ENCODE measurements at places on chromosomes 2 and 18.
A peak's percentile ranks its signal among the peaks of the same experiment; 100 is the strongest.

- no peak for DNase-seq
These were observed 437.2 kb upstream of the PKDCC start for GRCh38 chr2:41610501-41611190.

DNA sequence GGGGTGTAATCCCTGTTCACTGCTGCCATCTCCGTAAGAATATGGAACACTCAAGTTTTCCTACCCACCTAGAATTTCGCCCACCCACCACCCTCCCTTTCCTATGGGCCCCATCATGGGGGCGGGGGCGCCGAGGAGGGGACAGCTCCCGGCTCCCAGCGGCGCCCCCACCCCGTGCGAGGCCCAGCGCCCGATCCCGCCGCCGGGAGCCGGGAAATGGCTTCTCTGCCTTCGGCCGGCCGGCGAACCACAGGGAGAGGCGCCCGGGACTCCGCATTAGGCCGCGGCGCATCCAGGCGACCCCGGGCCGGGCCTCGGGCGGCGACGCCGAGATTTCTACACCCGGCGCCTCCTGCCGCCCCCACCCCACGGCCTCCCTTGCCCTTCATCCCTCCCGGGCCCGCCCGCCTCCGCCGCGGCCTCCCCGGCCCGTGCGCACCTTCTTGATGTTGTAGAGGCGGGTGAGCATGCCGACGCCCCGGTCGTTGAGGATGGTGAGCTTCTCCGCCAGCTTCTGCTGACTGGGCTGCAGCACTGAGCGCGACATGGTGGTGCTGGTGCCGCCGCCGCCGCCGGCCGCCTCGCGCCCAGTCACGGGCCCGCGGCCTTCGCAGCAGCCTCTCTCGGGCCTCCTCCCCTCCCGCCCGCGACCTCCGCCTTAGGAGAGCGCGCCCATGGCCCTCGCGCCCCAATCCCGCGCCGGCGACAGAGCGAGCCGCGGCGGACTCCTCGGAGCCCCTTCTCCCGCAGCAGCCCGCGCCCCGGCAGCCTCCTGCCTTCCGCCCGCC is 510 bp downstream of the NCKAP1 start:
- no peak for DNase-seq

- no peak for DNase-seq
These were observed 39.3 kb upstream of the DSG1 start for GRCh38 chr18:31278609-31279071.

GRCh38 chr2:231687133-231687852 is 21.0 kb upstream of the PTMA start:
- DNase-seq: peak; percentile 37

DNA sequence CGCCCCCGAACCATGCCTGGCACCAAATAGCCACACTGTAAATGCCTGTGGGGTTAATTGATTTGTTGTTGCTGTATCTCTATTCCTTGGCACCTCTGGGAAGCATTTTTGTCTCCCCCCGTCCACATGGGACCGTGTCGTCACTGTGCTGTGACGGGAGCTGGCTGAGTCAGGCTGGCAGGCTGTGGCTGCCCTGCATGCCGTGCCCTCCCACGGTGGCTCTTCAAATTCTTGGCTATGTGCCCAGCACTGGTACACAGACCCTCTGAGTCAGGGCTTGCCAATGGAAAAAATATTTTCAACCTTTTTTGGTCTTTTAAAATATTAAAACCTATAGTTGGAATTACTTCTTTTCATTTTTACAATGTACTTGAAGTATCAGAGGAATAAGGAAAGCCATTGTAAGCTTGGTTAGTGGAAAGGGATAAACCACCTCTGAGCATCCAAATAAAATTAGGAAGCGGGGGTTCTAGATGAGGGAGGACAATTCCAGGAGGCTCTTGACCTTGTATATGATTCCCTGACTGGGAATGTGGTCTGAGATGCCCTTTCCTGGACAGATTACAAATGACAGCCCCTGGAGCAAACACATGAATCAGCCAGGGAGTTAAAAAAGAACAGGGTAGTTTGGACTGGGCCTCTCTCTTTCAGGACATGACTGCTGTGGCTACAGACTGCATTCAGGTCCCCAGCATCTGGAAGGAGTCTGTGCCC is 59.4 kb downstream of the DGKD start:
- DNase-seq: no peak

GRCh38 chr2:200335657-200336056 is 29.2 kb downstream of the SPATS2L start:
- no peak for DNase-seq

- no peak for DNase-seq
These were observed 36.8 kb upstream of the LCLAT1 start for GRCh38 chr2:30410217-30410616.

- no peak for DNase-seq
These were observed 46.5 kb downstream of the IL1RL2 start for GRCh38 chr2:102233132-102233884.

GRCh38 chr2:26870585-26871095 is 22.7 kb downstream of the DPYSL5 start:
- no peak for DNase-seq

DNA sequence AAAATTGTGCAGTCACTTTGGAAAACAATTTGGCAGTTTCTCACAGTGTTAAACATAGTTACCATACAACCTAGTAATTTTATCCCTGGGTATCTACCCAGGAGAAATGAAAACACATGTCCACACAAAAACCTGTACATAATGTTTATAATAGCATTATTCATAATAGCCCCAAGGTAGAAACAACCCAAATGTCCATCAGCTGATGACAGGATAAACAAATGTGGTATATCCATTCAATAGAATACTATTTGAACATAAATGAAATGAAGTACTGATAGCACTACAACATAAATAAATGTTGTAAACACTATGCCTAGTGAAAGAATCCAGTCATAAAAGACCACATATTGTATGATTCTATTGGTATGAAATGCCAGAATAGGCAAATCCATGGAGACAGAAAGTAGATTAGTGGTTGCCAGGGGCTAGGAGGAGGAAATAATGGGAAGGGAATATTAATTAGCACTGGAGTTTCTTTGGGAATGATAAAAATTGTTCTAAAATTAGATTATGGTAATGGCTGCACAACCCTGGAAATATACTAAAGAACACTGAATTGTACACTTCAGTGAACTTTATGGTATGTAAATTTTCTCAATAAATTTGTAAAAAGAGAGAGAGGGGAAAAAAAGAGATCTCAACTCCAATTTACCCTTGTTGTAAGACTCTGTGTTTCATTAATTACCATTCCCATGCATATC is 20.8 kb upstream of the VIT start:
- DNase-seq: no peak

DNA sequence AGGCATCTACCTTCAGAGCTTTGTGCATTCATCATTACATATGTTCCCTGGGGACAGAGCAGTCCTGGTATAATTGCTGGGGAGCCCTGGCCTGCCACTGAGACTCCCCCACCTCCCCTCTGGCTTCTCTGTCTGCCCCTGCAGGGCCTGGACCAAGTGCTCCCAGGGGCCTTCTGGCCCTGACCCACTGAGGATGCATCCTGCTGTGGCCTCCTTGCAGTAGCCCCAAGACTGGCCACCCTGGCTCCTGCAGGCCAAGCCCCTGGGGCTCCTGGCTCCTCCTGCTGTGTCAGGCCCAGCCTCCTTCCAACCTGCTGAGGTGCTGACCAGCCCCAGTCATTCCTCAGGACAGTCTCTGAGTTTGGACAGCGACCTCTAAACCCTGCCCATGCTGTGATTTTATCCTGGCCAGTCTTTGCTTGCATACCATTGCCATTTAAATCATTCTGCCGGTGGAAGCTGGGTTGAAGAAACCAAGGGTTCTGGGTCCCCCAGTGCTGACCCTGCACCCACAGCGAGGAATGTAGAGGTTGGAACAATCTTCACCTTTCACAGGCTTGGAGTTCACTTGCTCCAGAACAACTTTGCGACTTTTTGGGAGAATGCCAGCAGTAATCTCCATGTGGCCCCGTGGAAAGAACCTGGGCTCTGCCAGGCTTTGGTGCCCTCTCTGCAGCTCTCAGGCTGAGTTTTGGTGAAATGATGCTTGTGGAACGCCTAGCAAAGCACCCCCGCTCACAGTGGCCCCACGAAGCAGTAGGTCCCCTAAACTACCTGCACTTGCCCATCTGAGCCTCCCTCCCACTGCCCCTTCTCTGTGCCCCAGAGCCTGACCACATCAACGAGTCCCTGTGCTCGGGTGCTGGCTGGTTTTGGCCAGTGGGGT is 167.3 kb upstream of the GLI2 start:
- no peak for DNase-seq

GRCh38 chr2:67878743-67879142 is 184.1 kb downstream of the C1D start:
- DNase-seq: no peak

DNA sequence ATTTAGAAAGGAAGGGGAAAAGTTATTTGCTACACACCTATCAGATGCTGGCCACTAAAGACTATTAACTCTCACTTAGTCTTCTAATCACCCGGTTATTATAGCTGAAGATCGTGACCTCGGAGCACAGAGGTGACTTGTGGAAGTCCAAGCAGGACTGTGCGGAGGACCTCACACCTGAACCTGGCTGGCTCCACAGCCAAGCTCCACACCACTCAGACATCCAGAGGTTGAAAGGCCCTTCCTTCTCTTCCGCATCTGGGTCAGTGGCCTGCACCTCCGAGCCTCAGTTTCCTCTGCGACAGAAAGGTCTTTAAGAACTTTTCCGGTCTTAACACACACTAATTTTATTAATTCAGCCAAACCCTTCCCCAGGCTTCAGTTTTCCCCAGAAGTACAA is 57.9 kb downstream of the TNS1 start:
- no peak for DNase-seq

DNA sequence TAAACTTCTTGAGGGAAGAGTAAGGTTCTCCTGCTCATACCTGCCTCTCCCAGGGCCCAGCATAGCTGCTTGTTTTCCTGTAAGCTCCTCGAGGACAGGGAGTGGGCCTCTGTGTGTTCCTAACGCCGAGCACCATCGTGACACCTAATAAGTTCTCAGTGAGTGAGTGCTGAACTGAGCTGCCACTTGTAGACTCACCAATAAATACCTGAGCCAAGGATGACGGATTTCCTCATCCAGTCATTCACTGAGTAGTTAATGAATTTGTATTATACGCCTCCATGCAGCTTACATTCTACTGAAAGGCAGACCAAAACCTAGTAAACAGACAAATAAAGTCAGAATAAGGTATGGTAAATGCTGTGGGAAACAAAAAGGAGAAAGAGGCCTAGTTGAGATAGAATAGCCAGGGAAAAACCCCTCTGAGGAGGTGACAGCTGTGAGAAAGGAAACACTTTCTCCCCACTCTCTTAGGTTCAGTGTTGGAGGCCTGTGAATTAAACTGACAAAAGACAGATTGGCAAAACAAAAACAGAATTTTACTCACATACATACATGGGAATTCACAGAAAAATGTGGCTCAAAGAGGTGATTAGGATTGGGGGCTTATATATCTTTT is 138.6 kb downstream of the B3GNT2 start:
- no peak for DNase-seq

- DNase-seq: no peak
These were observed 386.8 kb upstream of the NETO1 start for GRCh38 chr18:73254564-73254963.

DNA sequence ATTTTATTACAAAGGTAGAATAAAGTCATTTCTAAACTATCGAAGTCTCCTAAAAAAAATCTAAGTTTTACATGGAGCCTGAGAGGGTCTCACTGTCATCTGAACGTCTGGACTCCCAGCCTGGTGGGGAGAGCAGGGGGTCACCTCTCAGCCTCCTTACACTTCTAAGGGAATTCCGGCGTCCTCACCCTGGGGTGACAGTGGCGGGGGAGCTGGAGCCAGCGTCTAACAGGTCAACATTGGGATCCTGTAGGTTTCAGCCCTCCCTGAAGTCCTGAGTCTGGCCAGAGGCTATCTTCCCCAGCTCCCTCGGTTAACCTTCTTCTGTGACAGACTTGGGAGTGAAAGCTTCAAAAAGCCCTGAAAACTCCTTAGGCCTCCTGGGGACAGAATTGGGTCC is 34.6 kb upstream of the GLI2 start:
- DNase-seq: no peak

- no peak for DNase-seq
These were observed 151.1 kb downstream of the MBP start for GRCh38 chr18:76981396-76981968.

GRCh38 chr18:172361-172760 is 14.0 kb downstream of the USP14 start:
- DNase-seq: no peak

DNA sequence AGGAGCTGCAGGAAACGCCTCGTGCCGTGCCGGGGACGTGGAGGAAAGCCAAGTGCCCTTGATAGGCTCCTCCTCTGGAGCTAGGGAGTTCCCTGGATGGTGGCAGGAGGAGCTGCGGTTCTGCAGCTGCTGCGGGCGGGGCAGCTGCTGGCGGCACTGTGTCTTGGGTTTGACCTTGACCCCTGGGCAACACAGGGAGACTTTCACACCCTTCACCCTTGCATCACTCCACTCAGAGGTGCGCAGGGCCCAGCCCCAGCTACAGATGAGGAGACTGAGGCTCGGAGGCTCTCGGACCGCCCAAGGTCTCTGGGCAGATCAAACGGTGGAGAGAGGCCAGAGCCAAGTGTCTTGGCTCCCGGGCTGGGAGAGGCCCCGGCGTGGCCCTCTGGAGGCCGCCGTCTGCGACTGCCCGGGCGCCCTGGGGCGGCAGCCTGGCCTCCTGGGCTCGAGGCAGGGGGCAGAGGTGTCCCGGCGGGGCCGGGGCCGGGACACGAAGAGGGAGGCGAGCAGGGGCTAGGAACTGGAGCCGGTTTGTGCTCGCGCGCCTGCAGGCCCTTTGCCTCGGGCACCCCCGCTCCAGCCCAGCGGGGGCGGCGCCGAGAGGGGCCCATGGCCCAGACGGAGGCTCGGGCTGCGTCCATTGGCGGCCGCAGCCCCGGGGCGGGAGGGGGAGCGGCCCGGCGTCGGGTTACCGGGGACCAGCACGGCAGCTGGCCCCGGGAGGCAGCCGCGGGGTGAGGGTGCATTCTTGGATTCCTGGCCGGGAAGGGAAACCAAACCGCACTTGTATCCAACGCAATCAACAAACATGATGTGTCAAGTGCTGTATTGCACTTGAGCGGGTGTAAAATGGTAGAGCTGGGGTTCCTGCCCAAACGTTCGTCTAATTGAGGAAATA is 129.6 kb upstream of the SLC1A4 start:
- peak; percentile 69 for DNase-seq

- no peak for DNase-seq
These were observed 1.2 kb upstream of the MRO start for GRCh38 chr18:50820901-50821520.

All from DMS 273 treated with DMSO at 0.1 percent for 48 hours (cell line).